ENCODE measurements at places on chromosomes 7 and 10. TPM values are rescaled to one million over a fixed set of nuclear protein-coding genes. Genes with fewer than 3 reads are reported as not detected.

The ASB10 gene
- not detected for total RNA-seq

The HIBADH gene
- total RNA-seq: 74.8 TPM

The GPC2 gene
- total RNA-seq: 1.4 TPM

The INMT gene
- total RNA-seq: 1.5 TPM

The CH25H gene
- 13.0 TPM for total RNA-seq

The SLC16A12 gene
- under 0.01 TPM for total RNA-seq

The BICC1 gene
- 254 TPM for total RNA-seq

The AUTS2 gene
- 17.4 TPM for total RNA-seq

The USP54 gene
- 25.0 TPM for total RNA-seq

The IL6 gene
- 37.4 TPM for total RNA-seq

The TUBB8 gene
- total RNA-seq: not detected

The TSPAN12 gene
- 1.8 TPM for total RNA-seq

The MBL2 gene
- total RNA-seq: under 0.01 TPM

The HDAC9 gene
- total RNA-seq: 21.7 TPM

The WDR86 gene
- 8.5 TPM for total RNA-seq

The TBXAS1 gene
- total RNA-seq: 0.72 TPM

The C10orf53 gene
- total RNA-seq: not detected

The INPP5A gene
- total RNA-seq: 20.9 TPM

The NEUROG3 gene
- total RNA-seq: not detected

The SPRN gene
- under 0.01 TPM for total RNA-seq

The AKR1E2 gene
- 17.7 TPM for total RNA-seq

The SLC26A5 gene
- total RNA-seq: not detected

The INA gene
- total RNA-seq: 0.29 TPM

The RBP3 gene
- total RNA-seq: not detected

The OPALIN gene
- total RNA-seq: not detected

The SFRP5 gene
- total RNA-seq: not detected
